Fibroblast of skin of right quadriceps (primary cell): ENCODE measurements at places on chromosomes 2 and 18.
A peak's percentile ranks its signal among the peaks of the same experiment; 100 is the strongest.

- DNase-seq: no peak
Observed at GRCh38 chr2:180604077-180604476, 376.3 kb upstream of the UBE2E3 start.

GRCh38 chr2:55771612-55772011 lies 78.0 kb upstream of the PNPT1 start:
- DNase-seq: peak; percentile 55

DNA sequence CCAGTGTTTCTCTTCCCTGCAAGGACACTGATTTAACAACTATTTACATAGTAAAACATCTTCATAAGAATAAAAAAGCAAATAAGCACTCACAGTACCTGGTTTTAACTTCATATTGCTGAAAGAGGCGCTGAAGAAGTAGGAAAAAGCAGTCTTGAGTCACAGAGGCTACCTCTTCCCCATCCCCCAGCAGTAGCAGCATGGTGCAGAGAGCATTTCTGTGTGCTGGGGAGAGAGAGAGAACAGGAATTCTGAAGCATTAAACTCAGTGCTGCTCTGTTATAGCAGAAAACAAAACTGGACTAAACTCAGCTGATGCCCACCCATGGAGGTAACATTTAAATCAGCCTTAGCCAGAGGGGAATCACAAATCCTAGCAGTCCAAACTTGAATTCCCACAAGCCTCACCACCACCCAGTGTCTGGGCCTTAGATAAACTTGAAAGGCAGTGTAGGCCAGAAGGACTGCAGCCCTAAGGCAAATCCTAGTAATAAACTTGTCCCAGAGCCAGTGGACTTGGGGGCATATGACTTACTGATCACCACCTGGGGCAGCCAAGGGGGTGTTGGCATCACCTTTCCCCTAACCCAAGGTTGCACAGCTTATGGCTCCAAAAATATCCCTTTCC lies 321.8 kb upstream of the CWC22 start:
- DNase-seq: no peak

- no peak for DNase-seq
Observed at GRCh38 chr2:88458633-88459032, 6.1 kb upstream of the FOXI3 start.

DNA sequence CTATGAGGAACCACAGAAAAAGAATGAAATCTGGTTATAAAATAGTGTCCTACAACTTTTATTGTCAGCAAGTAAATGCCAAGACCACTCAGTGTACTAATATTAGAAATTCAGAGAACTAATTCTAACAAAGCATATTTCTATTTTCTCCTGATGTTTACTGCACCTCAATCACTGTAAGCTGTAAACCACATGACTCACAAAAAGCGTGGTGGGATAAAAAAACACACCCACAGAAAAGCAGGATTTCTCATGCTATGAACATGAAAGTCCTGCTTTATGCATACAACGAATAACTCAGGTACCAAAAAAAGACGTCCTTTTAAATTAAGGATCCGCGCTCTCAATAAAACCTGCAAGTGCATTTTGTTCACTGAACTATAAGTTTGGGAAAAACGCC lies 797 bp downstream of the TXNL4A start:
- no peak for DNase-seq

GRCh38 chr2:26122630-26123029 lies 50.3 kb upstream of the GAREM2 start:
- no peak for DNase-seq

DNA sequence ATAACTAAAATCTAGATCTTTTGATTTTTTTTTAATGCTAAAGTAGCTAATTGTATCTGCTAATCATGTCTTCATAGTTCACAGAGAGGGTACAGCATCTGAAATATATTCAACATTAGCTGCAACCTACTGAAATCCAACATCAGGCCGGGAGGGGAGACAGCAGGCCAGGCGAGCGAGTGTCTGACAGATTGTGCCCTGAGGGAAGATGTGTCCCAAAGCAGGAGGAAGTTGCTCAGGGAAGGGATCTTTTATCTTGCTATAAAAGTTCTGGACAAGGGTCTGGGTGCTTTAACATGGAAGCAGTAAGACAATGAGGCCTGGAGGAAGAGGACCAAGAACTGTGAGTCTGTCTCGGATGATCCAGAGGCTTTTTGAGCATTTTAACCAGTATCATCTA lies 274.1 kb downstream of the AFF3 start:
- no peak for DNase-seq

GRCh38 chr18:31723990-31724711 lies 36.5 kb downstream of the SLC25A52 start:
- no peak for DNase-seq

DNA sequence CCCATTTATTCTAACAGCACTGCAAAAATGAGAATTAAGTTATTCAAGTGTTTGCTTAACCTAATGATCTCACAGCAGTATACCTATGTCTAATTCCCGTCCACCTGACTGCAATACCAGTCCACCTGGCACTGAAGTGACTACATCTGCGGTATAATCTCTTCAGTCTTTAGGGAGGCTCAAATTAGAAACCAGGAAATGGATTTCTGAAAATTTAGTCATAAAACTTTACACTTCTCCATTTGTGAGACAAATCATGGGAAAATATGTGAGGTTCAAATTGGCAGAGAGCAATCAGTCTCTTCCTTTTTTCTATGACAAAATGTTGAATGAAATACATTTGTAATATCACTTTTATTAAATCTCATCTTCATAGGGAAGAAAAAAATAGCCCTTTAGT lies 33.0 kb downstream of the FTCDNL1 start:
- DNase-seq: no peak

DNA sequence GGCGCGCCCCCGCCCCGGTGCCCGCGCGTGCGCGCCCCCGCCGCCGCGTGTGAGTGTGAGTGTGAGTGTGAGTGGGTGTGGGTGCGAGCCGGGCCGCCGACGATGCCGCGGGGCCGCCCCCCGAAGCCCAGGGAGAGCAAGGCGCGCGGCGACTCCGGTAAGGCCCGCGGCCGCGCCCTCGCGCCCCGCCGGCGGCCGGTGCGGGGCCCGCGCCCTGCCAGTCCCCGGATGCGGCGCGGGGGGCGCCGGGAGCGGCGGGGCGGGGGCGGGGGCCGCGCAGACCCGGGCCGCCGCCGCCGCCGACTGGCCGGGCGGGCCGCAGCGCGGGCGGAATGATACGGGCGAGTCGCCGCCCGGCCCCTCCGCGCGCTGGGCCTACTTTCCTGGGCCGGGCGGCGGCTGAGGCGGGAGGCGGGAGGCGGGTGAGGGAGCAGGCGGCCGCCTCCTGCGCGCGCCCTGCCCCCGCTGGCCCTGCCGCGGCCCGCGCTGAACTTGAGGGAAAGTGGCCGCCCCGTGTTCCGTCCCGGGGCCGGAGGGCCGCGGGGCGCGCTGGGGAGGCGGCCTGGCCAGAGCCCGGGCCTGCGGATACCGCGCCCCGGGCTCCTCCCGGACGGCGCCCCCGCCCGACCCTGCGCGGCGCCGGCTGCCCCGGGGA lies at the start of gene ZNF236:
Gene ZNF236, plus strand, starts transcription at position 52 of the 655 bp plus-strand sequence. Its CDS starts 51 bp downstream, at position 103.
- peak; percentile 84 for DNase-seq

- no peak for DNase-seq
Observed at GRCh38 chr2:181371195-181371594, 86.0 kb upstream of the ITGA4 start.

DNA sequence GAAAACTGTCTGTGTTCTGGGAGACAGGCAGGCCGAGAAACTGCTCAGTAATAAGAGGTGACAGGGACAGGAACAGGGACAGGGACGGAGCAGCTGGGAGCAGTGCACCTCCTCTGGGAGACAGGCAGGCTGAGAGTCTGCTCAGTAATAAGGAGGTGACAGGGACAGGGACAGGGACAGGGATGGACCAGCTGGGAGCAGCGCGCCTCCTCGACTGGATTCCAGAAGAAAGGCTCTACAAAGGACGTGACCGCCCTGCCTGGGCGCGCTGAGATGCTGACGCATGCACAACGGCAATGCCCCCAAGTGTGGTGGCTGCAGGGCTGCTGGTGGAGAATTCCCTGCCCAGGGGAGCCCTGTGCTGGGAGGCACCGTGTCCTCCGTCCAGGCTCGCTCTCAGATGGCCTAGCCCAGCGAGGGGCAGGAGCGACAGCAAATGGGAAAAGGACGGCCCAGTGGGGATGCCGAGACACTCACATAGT lies 44.2 kb upstream of the PXDN start:
- no peak for DNase-seq

DNA sequence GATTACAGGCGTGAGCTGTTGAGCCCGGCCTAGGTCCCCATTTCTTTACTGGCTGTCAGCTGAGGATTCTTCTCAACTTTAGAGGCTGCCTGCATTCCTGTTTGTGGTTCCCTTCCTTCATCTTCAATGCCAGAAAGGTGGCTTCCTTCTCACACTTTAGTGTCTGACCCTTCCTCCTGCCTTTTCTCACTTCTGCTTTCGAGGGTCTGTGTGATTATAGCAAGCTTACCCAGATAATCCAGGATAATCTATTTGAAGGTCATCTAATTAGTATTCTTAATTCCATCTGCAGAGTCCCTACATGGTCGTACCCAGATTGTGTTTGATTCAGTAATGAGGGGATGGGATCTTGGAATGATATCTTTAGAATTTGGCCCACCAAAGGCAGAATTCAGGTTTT lies 157.4 kb downstream of the TANC1 start:
- DNase-seq: no peak

DNA sequence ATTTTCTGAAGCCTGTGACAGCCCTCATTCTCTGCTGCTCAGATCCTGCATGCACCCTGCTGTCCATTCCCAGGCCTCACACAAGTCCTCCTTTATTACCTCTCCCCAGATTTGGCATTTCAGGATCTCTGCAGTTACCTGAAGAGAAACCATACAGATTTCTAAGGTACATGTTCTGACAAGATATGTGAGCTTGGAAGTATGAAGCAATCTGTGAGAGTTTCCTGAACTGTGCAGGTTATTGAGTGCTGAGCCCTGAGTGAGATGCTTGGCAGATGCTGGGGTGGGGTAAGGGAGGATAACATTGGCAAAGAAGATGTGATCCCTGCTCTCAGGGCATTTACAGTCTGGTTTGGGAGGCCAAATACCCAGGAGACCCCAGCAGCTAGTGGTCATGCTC lies 122.1 kb upstream of the STPG4 start:
- DNase-seq: no peak

DNA sequence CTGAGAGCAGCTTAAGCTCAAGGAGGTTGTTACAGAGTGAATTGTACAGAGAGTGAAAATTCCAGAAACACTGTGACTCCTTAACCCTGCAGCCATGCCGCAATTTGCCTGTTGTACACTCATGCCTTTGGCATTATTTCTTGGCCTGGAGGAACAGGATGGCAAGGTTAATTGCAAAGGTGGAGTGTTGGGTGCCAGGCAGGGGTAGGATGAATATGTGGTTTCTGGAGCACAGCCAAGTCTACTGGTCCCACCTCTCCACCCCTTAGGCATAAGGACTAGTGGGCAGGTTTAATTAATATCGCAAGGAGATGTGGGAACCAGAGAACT lies 250.2 kb downstream of the LRRTM1 start:
- no peak for DNase-seq

DNA sequence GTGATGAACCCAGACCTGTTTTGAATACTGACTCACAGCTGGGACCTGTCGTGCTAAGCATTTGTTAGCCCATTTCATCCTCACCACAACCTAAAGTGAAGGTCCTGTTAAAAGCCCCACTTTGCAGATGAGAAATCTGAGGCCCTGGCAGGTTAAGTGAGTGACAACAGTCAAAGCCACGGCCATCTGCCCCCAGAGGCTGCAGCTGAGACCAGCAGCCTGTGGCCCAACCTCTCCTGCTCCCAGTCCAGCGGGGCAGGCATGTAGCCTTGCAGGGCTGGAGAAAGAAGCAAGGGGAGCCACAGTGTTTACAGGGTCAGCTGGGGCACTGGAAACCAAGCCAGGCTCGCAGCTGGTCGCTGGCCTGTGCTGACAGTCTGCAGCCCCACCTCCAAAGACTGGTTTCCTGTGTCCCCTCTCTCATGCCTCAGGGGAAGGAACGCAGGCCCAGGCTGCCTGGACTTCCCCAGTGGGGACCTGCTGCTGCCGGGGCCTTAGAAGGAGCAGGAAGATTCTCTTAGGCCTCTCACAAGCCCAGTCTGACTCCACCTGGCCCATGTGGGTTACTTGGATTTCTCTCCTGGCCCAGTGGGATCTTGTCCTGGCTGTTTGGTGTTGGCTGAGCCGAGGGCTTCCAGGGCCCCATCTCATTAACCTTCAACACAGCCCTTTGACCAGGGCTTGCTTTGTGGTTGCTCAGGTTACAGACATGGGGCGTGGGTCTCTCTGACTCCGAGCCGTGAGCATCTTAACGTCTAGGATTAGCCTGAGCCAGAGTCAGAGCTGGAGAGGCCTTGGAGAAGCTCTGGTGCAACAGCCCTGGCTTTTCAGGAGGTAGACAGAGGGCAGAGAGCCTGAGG lies 1.7 kb downstream of the INPP5D start:
- DNase-seq: no peak

- DNase-seq: no peak
Observed at GRCh38 chr18:11367351-11367750, 218.0 kb upstream of the PIEZO2 start.

DNA sequence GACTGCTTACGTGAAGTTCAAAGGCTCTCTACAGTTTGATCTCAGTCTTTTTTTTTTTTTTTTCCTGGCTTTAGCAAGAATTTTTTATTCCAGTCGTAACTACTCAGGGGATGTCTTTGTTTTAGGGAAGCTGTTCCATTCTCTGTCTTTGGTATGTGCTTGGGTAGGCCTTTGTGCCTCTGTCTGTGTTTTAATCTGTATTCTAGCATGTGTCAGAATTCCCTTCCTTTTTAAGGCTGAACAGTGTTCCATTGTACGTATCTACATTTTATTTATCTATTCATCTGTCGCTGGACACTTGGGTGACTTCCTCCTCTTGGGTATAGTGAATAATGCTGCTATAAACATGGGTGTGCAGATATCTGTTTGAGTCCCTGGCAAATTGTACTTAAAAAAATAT lies 42.6 kb downstream of the MYO1B start:
- DNase-seq: no peak

DNA sequence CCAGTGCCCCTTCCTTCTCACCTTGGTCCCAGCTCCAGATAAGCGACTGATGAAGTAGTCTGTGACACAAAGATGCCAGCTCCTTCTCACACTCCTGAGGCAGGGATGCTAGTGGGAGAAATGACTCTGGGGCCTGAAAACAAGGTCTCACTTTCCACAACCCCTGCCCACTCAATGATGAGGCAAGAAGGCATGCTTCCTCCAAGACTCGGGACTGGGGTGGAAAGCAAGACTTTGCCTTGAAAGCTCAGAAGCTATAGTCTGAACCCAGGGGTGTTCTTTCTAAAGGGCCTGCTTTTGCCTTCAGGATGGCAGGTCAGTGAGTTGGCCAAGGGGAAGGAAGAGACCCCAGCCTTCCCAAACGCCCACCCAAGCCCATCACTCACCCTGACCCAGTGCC lies 1.4 kb downstream of the CCDC142 start:
- no peak for DNase-seq

- DNase-seq: no peak
Observed at GRCh38 chr2:148479398-148479797, 165.2 kb upstream of the EPC2 start.
